ENCODE measurements at places on chromosomes 4 and X.
A peak's percentile ranks its signal among the peaks of the same experiment; 100 is the strongest.

- DNase-seq: no peak
These were observed 18.7 kb downstream of the SETD7 start for GRCh38 chr4:139537292-139537691.

GRCh38 chr4:2617955-2618354 is 81.5 kb downstream of the FAM193A start:
- DNase-seq: no peak

- DNase-seq: peak; percentile 26
These were observed 40.4 kb upstream of the TLR2 start for GRCh38 chr4:153643406-153644383.

DNA sequence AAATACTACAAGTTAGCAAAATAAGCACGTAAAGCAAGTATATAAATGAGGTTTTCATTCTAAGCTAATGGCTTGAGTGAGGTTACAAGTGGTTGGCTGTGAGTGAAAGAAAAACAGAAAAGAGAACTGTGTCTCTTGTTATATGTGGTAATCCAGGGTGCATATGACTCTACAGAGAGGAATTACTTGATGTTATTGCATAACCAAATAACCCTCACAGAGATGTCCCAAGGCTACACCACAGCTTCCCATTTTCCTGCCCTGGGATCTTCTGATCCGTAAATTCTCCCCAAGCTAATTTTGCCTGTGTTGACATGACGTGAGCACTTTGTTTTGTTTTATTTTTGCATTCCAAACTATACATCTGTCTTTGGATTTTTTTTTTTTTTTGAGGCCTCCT is 470.0 kb upstream of the INTU start:
- DNase-seq: no peak

GRCh38 chr4:150681063-150681462 is 99.1 kb downstream of the MAB21L2 start:
- no peak for DNase-seq

DNA sequence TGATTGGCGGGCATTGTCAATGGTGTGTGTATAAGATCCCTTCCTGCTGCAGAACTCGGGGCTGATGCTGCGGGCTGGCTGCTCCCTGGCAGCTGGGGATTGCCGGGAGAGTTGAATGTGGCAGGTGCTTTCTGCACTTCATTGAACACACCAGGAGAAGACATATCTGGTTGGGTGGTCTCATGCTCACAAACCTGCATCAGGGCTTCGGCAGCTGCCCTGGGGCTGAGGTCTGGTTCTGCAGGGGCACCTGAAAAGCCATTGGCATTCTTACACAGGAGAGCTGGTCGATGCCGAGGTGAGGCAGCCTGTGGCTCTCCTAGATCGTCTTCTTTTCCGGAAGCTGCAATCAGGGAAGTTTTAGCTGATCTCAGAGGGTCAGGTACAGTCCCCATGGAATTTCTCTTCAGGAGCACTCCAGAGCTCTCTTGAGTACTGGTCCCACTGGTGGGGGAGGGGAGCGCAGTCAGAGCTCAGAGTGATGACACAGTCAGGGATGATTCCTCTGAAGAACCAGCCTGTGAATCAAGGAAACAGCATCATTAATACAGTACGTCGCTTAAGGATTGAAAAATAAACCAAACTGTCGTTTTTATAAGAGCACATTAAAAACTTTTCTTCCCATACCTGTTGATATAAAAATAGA is 57.8 kb downstream of the GPRIN3 start:
- DNase-seq: no peak

DNA sequence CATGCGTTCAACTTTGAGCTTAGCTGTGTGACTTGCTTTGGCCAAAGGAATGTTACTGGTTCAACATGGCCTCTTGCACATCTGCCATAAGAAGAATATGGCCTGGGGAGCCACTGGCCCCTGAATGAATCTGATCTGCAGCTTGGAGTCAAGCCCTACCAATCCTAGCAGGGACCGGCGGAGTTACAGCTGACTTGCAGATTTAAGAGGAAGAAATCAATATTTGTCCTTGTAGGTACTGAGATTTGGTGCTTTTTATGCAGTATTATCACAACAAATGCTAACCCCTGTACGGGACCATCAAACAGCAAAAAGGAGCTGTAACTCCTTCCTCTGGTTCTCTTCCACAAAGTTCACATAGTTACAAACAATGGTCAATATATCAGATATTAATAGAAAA is 252.0 kb downstream of the LDB2 start:
- no peak for DNase-seq

DNA sequence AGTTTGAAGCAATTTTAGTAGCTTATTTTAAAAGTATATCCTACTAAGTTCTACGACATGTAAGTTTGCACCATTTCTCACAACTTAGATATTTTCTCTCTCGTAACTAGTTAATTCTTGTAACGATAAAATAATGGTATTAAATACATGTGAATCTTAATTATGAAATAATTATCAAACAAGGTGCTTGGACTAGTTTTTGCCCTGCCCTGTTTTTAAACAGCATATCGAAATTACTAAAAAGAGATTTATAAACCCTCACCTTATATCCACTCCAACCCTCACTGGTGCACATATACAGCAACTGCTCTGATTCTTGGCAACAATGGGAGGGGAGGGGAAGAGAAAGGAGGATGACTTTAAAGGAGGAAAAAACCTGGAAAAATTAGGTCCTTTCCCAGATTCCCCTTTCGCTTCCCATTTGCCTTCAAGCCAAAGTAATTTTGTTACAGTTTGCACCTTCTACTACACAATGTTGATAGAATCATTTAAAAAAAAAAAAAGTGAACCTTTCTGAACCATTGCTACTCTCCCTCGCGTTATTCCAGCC is 820 bp upstream of the MAB21L2 start:
- no peak for DNase-seq

DNA sequence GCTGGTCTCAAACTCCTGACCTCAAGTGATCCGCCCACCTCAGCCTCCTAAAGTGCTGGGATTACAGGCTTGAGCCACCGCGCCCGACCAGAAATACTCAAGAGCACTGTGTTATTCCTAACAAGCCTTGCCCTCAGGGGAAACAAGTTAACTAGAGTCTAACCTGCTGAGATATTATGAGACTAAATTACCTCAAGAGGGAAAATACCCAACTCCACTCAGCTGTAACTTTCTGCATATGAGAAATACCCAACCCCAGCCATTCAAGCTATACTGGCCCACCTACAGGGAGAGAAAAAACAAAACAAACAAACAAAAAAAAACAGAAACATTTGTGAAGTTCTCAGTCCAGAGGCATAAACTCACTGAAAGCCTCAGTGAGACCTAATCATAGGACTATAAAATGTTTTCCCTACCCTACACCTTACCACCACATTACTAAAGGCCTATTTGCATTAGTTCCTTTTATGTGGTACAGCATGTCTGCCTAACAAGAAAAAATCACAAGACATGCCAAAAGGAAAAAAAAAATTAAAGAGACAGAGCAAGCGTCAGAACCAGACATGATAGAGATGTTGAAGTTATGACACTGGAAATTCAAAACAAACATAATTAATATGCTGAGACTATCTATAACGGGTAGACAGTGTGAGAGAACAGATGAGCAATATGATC is 876.0 kb downstream of the FSTL5 start:
- DNase-seq: no peak

DNA sequence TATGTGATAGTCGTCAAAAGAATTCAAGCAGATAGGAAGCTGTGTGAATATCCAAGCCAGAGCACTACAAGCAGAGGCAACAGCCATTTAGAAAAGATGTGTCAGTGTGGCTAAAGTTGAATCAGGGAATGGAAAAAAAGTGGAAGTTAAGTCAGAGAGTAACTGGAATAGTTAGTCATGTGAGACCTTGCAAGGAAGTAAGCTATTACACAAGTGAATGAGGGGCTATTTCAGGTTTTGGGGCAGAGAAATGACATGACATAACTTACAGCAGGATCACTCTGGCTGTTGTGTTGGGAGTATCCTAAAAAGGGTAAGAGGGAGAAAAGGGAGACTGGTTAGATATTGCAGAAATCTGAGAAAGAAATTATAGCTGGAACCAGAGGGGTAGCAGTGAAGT is 236.6 kb upstream of the PCDH18 start:
- no peak for DNase-seq

DNA sequence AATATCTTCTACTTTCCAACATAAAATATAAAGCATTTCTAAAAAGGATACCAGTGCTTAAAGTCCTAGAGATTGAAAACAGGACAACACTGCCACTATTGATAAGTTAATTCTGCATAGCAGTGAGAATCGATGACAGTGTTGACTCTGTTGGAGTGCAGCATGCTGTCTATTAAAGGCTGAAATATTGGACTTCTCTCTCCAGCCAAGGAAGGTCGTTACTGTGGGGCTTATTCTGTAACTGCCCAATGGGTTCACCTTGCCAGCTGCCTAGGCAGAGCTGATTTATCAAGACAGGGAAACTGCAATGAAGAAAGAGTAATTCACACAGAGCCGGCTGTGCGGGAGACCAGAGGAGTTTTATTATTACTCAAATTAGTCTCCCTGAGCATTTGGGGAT is 37.7 kb upstream of the PGM2 start:
- no peak for DNase-seq

DNA sequence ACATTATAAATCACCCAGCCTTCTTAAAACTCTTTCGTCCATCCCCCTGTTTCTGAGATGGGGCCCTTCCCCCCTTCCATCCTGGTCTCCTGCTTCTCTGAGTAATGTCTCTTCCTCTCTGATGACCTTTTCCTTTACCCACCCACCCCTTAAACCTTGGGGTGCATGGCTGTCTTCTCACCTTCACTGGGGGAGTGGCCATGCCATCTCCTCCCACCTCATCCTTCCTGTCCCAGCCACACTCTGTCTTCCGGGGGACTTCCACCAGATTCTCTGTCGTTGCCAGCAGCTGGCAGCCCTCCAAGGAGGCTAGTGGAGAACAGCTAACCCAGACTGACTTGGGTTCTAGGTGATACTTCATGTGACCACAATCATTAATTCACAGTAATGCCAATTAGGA is 83.2 kb upstream of the SCML1 start:
- DNase-seq: no peak

GRCh38 chr4:183960046-183960420 is 54.9 kb downstream of the STOX2 start:
- peak; percentile 39 for DNase-seq

- no peak for DNase-seq
These were observed 19.1 kb downstream of the SLAIN2 start for GRCh38 chr4:48360285-48361011.
